Suppressor macrophage treated with lipopolysaccharide for 1 hour (primary cell): ENCODE measurements at places on chromosomes 2 and 18.

- no peak for DNase-seq
These were observed 700.3 kb downstream of the TMEM182 start for GRCh38 chr2:103462101-103462500.

- peak; percentile 71 for DNase-seq
These were observed at the start of gene BARD1 for GRCh38 chr2:214808981-214809750. TSS of gene BARD1 (minus strand) at chr2:214809683. CDS start at chr2:214809569, 114 bp downstream.

- no peak for DNase-seq
These were observed 407.1 kb downstream of the SLC4A3 start for GRCh38 chr2:220034426-220035130.

- DNase-seq, result peak; percentile 44
These were observed 38.8 kb downstream of the NRP2 start for GRCh38 chr2:205721057-205721449.

DNA sequence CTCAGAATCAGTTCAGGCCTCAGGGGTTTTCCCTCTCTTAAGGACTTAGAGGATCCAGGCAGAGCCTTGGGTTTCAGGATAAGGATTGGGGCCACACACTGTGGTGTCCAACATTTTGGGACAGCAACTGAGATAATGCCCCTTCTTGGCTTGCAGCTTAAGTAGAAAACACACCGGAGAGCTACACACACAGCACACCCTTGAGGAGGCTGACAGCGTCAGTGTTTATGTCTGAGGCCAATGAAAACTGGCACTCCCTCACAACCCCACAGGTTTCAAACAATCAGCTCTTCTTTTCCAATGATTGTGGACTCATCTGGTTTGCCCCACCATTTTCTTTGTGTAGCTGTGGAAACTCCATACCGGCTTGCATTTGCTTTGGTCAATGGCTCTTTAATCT, 257.7 kb downstream of the CDCA7 start:
- DNase-seq, result no peak

GRCh38 chr2:148596018-148596417, 48.5 kb upstream of the EPC2 start:
- peak; percentile 39 for DNase-seq

GRCh38 chr2:28592481-28592880, 96.6 kb downstream of the PLB1 start:
- DNase-seq, result no peak

- no peak for DNase-seq
These were observed 97.9 kb downstream of the USP40 start for GRCh38 chr2:233468741-233469110.

- DNase-seq, result no peak
These were observed 202.1 kb downstream of the DYSF start for GRCh38 chr2:71655498-71655897.

DNA sequence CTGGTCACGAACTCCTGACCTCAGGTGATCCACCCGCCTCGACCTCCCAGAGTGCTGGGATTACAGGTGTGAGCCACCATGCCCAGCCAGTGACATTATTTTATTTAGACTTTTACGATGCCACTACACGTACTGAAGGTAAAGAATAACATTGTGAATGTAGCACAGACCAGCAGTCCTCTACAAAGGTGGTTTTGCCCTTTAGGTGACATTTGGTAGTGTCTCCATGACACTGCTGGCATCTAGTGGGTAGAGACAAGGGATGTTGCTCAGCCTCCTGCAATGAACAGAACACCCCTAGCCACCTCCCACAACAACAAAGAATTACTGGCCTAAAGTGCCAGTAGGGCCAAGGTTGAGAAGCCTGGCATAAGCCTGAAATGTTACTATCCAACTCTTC, 69.5 kb downstream of the MYOM1 start:
- DNase-seq, result no peak

GRCh38 chr2:10903861-10904210, 7.9 kb upstream of the KCNF1 start:
- DNase-seq, result no peak

DNA sequence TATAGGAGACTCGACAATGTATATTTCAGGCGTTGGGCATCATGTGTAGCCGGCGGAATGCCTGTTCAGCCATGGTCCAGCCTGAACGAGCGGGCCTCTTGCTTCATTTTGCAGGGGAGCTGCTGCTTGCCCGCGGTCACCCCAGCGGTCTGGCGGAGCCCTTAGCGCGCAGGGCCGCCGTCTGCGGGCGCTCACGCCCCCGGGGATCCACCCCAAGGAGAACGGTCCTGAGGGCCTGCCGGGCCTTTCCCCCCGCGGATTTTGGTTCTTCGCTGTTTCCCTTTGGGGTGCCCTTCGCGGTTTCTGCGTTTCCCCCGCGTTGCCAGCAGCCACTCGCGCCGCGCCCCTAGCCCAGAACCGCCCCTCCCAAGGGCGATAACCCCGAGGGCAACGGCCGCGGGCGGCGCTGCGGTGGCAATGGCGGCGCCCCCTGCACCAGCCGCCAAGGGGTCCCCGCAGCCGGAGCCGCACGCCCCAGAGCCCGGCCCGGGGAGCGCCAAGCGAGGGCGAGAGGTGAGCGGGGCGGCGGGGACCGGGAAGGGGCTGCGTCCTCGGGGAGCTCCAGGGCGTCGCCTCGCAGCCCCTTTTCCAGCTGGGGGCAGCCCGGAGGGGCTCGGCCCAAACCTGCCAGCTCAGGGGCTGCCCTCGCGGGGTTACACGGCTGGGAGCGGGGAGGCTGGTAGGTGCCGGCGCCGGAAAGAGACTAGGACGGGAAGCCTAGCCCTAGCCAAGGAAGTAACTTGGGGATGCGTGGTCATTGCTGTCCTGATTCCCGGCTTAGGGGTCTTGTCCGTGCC, at the start of gene MFSD2B:
Gene MFSD2B (plus strand): TSS at position 406 of the 797 bp plus-strand sequence. CDS start 12 bp downstream, at position 418.
- peak; percentile 32 for DNase-seq

- no peak for DNase-seq
These were observed 1.5 kb upstream of the SPTBN1 start for GRCh38 chr2:54454548-54455130.

- DNase-seq, result no peak
These were observed 212.7 kb downstream of the DYM start for GRCh38 chr18:49247781-49248180.

DNA sequence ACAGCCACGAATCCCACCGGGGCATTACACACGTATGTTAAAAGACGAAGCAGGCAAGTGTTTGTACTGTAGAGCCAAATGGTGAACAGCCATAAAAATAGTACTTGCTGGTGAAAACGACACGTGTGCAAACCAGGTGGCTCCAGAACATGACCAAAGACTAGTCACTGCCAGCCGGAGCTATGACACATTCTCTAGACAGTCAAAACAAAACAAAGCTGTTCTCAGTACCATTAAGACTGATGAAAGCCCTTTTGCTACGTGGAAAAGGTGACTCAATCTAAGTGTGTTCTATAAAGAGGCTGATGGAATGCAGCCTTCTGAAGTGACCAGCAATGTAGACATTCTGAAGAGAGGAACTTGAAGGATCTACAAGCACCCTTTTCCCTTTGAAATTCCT, 367.7 kb upstream of the NETO1 start:
- DNase-seq, result no peak

DNA sequence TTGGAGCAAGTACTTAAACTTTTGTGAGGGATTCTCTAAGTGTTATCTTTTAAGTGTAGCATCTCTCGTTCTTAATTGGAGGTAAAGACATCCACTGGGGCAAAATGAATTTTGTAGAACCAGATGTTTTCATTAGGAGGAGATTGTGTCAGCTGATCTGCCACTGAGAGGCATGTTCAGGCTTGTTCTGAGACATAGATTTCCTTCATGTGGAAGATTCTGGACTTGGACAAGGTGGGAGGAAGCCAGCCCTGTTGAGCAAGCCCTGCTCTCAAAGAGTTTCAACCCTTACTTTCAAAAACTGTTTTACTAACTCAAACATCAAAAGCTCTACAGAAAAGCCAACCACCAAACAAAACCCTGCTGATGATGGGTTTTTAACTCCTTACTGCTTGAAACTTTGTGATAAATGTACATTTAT, 6.5 kb downstream of the MAP4K4 start:
- no peak for DNase-seq

DNA sequence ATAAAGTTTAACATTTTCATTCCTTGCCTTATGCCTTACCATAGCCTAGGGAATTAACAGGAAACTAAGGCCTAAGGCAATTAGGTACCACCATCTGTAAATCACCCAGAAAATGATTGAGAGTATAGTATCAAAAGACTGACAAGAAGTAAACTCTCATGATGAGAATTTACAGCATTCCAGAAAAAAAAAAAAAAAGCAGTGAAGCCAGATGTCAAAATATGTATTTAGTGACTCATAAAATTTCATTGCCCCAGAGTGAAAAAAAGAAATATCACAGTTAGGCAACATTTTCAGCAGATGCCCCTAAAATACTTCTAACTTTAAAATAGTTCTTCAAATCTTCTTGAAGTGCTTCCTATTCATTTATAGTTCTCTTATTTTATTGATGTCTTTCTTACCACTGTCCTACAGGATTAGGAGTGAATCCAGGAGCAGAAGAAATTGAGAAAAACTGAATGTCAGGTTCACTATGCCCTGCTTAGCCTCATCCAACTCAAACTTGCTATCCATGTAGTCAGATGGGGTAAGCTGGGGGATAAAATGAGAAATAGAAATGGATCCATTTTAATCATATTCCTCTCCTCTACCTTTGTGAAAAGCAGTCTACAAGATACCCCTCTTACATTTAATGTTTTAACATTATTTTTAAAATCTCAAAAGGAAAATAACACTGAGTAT, 57.3 kb upstream of the TANK start:
- peak; percentile 63 for DNase-seq

DNA sequence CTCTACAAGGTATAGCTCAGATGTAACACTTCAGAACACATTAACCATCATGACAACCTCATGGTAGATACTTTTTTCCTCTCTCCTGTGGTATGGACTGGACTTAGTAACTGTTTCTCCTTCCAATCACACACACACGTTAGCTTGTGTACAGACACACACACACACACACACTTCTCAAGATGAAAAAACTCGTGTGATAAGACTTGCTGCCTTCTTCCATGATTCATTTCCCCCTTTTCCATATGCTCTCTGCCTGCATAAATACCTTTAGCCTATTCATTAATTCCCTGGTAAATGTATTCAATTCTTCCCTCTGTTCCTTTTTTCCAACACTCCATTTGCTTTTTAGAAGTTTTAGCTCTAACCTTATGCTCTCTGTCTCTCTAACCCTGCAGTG, 118.9 kb upstream of the TANK start:
- DNase-seq, result no peak
